Left renal pelvis (tissue), 4 donors: ENCODE measurements at places on chromosomes 11 and 22.
A peak's percentile ranks its signal among the peaks of the same experiment; 100 is the strongest.

GRCh38 chr11:121268581-121268980 lies 24.0 kb upstream of the SC5D start:
- DNase-seq: no peak

DNA sequence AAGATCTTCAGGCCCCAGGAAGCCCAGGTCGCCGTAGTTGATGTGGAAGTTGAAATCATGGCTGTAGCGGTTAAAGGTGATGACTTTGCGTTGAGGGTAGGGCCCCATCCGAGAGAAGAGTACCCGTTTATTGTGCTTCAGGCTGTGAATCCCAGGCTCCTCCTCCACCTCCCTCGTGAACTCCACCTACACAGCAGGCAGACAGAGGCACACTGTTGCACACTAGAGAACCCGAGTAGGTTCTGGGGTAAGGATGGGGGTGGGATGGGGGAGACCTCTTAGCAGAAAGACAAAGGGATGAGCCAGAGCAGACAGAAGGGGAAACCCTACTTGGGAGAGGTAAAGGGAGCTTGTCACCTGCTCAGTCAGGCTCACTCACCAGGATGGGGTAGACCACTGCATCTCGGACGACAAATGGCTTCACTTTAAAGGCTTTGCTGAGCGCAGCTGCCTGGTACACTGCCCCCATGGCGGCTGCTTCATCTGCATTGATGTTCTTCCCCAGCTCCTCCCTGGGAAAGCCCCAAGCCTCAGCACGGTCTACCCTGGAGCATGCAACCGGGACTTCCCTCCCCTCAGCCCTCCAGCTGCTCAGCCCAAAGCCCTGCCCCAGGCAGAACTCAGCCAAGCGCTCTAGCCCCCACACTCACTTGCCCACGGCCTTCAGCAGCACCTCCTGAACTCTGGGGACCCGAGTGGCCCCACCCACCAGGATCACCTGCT lies 5.4 kb downstream of the HYOU1 start:
- no peak for DNase-seq

- DNase-seq: no peak
Measured at GRCh38 chr11:34976496-34977088, 60.2 kb downstream of the PDHX start.

DNA sequence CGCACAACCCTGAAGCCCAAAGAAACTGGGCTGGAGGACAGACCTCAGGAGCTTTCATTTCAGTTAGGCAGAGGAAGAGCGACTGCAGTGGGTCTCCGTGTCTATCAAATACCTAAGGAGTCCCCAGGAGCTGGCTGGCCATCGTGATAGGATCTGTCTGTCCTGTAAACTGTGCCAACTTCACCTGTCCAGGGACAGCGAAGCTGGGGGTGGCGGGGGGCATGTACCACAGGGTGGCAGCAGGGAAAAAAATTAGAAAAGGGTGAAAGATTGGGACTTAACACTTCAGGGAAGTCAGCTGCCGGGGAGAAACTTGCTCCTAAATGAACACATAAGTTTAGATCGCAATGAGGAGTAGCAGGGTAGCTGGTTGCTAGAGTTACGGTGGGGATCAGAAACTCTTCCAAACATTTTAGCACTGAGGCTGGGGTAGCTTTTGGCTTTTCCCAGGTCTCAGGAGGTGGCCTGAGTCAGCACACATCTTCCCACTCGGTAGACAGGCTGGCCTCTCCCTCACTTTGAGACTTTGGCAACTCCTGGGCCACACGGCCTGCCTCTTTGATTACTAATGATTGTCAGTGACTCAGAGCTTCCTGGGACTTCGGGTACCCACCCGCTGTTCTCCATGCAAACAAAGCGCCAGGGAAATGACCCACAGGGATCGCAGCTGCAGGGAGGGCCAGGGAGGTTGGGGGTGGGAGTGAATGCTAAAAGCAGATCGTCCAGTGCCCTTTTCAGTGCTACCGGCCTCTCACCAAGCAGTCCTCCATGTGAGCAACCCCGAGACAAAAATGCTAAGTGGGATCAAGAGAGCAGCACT lies 2.9 kb upstream of the MTFP1 start:
- no peak for DNase-seq

GRCh38 chr11:76637491-76638269 lies 32.9 kb downstream of the LRRC32 start:
- DNase-seq: no peak

GRCh38 chr11:111308140-111308539 lies 9.8 kb downstream of the POU2AF3 start:
- DNase-seq: no peak

GRCh38 chr11:32472226-32472625 lies 36.9 kb upstream of the WT1 start:
- no peak for DNase-seq

GRCh38 chr22:38187413-38188212 lies 6.0 kb upstream of the PLA2G6 start:
- no peak for DNase-seq

GRCh38 chr22:49152939-49153770 lies 674.5 kb downstream of the BRD1 start:
- no peak for DNase-seq

DNA sequence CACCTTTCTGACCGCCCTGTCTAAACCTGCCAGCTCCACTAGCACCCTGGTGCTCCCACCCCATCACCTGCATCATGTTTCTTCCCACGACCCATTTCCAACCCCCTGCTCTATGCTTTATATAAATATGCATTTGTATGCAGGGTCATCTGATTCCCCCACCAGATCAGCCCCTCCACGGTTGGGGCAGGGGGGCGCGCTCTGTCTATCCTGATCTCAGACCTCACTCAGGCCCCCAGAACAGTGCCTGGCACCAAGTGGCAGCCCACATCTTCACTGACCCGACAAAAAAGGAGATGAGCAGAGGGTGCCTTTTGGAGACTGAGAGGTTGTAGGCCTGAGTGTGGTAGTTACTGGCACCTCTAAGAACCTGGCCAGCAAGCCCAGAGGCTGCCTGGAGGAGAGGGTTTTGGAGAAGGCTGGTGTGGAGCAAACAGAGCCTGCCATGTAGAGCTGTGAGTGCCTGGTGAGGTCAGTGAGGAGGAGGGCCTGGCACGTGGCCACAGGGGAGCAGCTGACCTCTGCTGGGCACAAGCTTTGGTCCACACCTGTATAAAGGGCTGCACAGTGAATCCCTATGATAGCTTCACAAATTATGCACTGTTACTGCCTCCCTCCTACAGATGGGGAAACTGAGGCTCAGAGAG lies 86.3 kb upstream of the RTL6 start:
- DNase-seq: no peak

- peak; percentile 59 for DNase-seq
Measured at GRCh38 chr11:92765965-92766371, 203.5 kb upstream of the MTNR1B start.
